Stimulated activated CD8-positive, alpha-beta memory T cell treated with anti-CD3 and anti-CD28 coated beads, Interleukin-4, amount 100 ng/mL, for 48 hours (primary cell): ENCODE measurements at places on chromosomes 1 and 21.

DNA sequence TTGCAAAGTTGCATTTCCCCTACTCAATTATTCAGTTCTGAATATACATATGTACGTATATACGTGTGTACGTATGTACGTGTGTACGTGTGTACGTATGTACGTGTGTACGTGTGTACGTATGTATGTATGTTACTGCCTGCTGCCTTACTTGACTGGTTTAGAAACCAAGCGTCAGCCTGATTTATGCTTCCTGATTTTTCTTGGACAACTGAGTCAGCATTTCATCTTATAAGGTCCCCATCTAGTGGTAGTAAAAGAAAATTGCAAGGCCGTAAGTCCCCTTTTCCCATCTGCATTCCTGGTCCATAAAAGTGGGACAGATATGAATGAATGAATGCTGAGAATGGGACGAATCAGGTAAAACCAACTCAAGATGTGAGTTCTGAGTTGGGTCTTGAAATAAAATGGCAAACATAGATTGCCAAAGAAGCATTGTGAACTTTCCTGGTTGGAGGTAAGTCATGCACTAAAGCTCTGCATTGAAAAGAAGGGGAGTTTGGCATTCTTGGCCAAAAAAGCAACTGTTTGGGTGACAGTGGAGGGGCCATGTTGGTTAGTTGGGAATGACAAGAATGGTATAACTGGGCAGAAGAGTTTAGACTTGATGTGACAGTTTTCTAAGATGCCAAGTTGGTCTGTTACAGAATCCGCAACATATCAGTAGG lies 76.4 kb upstream of the DNAH14 start:
- DNase-seq: no peak

DNA sequence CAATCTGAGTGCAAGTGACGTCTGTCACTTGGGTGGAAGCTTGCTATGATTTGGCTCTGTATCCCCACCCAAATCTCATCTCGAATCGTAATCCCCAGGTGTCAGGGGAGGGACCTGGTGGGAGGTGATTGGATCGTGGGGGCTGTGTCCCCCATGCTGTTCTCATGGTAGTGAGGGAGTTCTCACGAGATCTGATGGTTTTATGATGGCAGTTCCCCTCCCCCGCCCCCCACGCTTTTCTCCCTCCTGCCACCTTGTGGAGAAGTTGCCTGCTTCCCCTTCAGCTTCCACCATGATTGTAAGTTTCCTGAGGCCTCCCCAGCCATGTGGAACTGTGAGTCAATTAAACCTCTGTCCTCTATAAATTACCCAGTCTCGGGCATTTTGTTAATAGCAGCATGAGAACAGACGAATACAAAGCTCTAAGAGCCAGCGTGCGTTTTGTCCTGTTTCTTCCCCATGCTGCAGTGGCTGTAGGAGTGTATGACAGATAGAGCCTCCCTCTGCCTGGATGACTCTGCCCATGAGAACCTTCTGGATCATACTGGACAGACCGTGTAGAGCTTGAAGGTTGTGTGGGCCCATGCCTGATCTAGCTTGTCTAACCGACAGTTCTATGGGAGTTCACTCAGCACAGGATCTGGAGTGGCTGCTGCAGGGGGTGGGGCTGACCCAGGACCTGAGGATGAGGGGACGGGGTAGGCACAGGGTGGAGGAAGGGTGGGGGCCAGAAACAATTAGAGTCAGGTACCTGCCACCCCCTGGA lies 139.7 kb upstream of the ERRFI1 start:
- no peak for DNase-seq

- no peak for DNase-seq
Observed at GRCh38 chr1:25872713-25873112, 2.8 kb downstream of the PAQR7 start.

DNA sequence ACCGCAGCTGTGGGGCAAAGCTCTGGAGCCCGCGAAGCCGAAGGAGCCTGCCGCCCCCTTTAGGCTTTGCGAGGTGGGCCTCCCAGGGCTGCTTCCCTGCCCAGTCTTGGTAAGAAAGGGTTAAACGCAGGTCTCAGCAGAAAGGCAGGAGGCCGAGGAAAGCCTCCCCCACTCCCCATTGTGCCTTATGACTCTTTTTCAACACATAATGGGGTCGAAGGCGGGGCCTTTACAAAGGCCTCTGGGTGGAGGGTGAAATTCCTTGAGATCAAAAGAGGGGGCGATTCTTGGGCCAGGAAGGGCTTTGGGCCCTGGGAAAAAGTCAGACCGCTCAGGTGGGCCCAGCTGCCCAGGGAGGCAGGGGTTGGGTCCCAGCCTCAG lies 880 bp downstream of the ALPL start:
- no peak for DNase-seq

GRCh38 chr1:216640100-216640499 lies 83.1 kb downstream of the ESRRG start:
- DNase-seq: no peak

DNA sequence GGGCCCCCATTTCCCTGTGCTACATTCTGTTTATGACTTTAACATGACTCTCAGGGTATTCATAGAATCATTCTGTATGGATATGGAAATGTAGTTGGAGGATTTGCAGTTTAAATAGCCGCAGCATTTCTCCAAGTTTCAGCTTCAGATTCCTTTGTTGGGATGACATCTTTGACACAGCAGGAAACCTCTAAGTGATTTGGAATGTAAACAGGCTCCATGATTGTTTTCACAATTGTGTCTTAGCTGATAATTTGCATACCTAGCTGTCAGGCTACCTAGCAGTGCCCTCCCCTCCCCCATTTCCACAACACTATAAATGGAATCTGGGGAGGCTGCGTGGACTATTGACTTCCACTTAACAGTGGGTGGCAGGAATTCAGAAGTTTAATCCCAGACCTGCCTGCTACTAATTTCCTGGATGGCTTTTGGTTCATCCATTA lies 290.2 kb downstream of the HLX start:
- no peak for DNase-seq

GRCh38 chr1:150065184-150065871 lies 2.2 kb upstream of the VPS45 start:
- DNase-seq: no peak

DNA sequence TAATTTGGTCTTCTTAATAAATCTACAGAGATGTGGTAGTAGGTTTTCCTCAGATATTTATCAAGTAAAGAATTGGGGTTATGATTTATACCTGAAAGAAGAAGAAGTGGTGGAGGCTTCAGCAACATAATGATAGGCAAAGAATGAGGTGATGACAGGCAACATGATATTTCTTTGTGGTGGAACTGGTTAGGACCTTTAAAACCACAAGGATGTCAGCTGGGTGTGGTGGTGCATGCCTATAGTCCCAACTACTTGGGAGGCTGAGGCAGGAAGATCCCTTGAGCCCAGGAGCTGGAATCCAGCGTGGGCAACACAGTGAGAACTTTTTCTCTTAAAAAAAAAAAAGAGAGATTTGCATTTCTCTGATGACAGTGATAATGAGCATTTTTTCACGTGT lies 34.1 kb upstream of the COL11A1 start:
- DNase-seq: no peak

DNA sequence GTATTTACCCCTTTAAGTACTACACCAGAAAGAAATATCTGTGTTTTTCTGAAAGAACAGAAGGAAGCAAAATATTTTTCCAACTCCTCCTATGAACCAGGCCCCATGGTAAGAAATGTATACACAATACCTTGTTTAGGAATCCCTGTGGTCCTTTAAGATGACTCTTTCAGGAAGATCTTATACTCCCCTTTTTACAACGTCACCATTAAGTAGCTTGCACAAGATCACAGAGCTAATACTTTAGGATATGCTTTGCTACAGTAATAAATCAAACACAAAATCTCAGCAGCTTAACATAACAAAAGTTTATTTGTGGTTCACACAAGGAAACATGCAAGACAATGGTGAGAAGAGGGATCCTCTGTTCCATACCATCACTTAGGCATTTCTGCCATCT lies 8.8 kb upstream of the LAMB3 start:
- DNase-seq: no peak

GRCh38 chr1:74609810-74610371 lies 63.7 kb downstream of the ERICH3 start:
- DNase-seq: no peak

- peak; percentile 39 for DNase-seq
Observed at GRCh38 chr1:172588296-172589291, 55.6 kb downstream of the SUCO start.

DNA sequence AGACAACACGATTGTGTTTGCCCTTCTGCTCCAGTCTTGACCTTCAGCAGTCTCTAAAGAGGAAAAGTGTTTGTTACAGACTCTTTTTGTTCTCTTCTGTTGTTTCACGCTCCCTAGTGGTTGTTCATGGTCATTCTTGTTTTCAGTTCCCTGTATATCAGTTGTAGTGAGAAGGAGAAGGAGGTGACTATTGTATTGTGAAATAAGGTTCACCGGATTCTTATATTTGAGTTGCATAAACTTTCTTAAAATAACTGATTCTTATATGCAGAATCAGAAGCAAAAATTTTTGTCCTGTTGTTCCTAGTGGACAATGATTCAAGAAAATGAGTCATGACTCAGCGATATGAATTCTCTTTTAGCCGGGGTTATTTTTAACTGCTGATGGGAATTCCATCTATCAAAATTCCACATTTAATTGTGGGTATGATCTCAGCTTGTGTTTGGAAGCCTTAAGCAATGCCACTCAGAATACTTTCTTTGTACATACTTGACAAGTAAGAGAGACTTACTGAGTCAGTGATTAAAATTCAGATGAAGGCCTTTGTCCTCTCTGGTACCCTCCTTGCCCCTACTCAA lies 152.2 kb downstream of the CLEC20A start:
- no peak for DNase-seq

DNA sequence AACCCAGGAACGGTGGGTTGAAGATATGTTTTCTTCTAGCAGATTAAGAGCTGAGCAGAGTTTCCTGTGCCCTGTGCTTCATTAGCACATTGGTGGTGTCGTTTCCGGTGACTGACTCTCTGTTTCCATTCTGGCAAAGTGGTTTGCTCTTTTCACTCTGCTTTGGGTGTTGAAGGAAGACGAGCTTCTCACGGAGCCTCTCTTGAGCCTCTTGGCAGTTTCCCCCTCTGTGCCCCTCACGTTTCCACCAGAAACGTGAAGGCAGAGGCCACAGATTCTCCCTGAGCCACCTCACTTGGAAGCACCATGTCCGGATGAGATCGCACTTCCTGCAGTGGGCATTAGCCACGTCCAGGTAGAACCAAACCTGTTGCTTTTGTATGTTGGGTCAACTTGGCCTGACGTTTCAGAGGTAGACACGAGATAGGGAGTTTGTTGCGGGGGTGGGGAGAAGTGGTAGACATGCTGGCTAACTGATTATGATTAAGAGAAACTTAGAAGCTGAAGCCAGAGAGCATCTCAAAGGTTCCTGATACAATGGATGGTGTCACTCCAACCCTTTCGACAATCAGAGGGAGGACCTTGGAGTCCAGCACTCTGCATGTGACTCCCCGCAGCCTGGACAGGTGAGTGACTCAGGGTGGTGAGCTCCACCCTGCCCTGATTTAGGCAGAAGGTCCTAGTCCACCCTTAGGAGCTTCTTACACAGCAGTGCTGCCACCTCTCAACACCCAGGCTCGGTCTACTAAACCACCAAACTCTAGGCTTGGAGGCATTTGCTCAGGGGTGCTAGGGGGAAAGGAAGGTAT lies at the start of gene LAX1:
Gene LAX1 (plus strand): TSS at position 155 of the 809 bp plus-strand sequence. CDS start 383 bp downstream, at position 538.
- DNase-seq: peak; percentile 81

DNA sequence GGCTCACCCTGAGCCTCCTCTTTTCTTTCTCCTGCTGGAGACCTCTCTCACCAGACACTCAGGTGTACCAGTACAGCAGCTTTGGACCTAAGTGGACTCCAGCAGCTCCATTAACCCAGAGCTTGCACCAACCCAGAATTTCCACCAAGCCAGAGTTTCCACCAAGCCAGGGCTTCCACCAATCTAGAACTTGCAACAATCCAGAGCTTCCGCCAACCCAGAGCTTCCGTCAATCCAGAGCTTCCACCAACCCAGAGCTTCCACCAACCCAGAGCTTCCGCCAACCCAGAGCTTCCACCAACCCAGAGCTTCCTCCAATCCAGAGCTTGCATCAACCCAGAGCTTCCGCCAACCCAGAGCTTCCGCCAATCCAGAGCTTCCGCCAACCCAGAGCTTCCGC lies 23.2 kb downstream of the CRYAA start:
- DNase-seq: no peak

DNA sequence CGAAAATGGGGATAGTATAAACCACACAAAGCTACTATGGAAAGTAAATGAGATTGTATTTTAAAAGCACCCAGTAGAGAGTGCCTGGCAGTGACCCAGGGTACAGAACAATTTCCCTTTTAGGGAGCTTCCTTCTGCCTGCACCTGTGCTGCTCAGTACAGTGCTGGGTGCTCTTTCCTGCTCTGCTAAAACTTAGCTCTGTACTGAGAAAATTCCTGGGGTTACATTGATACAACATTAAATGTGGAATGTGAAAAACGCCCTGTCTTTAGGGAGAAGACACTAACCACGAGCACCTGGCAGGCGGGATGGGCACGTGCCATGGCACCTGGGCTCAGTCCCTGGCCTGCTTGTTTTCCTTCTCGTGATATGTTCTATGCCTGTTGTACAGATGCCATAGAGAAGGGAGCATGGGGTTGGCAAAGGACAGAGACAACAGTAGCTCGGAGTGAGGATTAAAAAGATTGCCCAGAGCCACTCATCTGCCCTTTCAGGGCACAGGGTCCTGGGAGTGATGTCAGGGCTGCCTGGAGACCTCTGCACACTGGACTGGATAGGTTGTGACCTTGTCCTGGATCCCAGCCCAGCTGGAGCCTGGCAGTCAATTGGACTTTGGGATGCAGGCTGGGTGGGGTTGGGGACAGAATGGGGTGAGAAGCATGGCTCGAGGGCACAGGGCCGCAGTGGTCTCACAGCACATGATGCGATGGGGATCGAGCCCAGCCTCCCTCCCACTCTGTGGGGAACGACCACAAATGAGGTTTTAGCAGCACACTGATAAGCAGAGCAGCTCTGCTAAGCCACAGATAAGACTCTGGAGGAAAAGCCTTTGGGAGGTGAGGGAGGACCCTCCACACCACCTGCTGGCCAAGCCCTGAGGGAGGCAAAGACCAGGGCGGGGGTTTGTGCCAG lies 4.2 kb downstream of the SPATA46 start:
- no peak for DNase-seq

GRCh38 chr1:107692580-107693345 lies 272.2 kb downstream of the VAV3 start:
- no peak for DNase-seq

DNA sequence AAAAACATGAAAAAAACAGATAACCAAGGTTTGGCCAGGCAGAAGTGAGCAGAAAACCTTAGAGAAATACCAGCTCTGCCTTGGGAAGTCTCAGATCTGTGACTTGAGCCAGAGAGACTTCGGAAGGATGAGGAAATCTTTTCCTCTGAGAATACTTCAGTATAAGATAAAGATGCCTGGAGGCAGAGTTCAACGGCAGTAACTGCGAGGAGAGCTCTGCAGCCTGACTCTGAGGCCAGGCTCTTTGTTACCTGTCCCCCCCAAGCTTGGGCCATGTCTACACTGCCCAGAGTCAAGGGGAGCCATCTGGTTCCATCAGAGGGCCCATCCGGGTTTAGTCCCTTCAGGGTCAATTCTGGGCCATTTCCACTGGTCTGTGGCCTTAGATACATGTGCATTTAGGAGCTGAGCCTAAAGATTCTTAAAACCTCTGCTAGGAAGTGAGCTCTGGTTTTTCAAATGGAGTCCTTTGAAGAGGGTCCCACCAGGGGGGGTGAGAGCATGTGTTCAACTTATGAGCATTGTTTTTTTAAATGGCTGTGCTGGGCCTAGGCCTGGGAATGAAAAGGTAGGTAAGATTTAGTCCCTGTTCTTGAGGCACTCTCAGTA lies 8.7 kb downstream of the KIRREL1 start:
- no peak for DNase-seq

GRCh38 chr21:16082038-16082816 lies 352.4 kb downstream of the USP25 start:
- no peak for DNase-seq
